Suprapubic skin (tissue), 4 donors: ENCODE measurements at places on chromosomes 7 and 10.
A peak's percentile ranks its signal among the peaks of the same experiment; 100 is the strongest.

- H3K36me3 ChIP-seq = peaks cover 19% of the 10 kb centered on the region
- H3K4me1 ChIP-seq = peaks cover 55% of the 10 kb centered on the region
- peak; percentile 73 for DNase-seq
- no peaks in the 10 kb centered on the region for H3K27me3 ChIP-seq
- H3K4me3 ChIP-seq = peak overlapping the region; percentile 96
These were observed 1.1 kb downstream of the MEPCE start for GRCh38 chr7:100430493-100431285.

DNA sequence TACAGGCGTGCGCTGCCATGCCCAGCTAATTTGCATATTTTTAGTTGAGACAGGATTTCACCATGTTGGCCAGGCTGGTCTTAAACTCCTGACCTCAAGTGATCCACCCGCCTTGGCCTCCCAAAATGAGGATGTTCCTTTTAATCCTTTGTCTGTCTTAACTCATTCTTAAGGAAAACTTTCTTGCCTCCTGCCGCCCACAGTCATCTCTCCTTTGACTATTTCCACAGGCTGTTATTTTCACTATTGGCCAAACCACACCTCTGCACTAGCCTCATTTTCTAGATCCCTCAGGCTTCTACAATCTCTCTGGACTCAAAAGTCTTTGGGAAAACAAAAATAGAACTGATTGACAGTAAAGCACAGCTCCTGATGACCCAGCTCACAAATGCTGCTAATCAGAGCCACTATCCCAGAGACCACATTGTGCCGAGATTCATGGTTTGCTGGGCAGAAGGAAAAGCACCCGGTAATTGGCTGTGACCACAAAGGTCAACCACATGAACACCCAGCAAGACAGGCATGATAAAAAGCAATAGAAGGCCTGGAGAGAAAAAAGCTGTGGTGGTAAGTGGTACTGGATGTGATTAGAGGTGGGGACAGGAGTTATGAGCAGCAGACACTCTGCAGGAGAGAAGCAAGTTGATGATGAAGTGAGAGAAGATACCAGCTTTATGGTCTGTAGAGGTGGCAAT lies 44.1 kb upstream of the ZNRF2 start:
- no peak overlapping the region for H3K4me3 ChIP-seq
- no peak for DNase-seq
- H3K27me3 ChIP-seq = no peaks in the 10 kb centered on the region
- H3K4me1 ChIP-seq = peaks cover 17% of the 10 kb centered on the region

- H3K27ac ChIP-seq = no peak overlapping the region
- no peaks in the 10 kb centered on the region for H3K36me3 ChIP-seq
- H3K27me3 ChIP-seq = no peaks in the 10 kb centered on the region
These were observed 17.8 kb upstream of the LCOR start for GRCh38 chr10:96814264-96814663.

DNA sequence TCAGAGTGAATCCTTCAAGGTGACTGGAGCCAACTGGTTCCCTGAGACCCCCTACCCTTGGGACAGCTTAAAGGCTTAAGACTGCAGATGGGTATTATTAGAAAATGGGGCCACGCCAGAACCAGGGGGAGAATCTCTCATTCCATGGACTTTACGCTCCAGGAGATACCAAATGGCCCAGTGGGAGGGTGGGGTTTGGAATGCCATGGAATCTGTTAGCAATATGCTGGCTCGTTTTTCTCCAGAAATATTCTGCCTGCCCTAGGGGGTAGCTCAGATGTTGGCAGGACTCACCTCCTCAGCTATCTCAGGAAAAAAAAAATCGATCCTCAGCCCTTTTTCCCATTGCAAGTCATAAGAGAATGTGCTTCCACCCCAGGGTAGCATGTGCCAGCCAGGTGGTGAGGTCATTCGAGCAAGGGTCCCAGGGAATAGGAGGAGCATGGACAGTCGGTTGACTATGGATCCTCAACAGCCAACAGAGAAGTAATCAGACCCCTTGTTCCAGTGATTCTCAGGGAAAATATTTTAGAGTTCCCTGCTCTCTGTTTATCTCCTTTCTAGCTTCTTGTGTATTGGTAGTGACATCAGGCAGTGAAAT lies 22.9 kb downstream of the SVIL start:
- no peak overlapping the region for H3K27ac ChIP-seq
- DNase-seq = no peak
- no peak overlapping the region for H3K4me3 ChIP-seq
- peaks cover 30% of the 10 kb centered on the region for H3K4me1 ChIP-seq
- no peaks in the 10 kb centered on the region for H3K36me3 ChIP-seq
- H3K27me3 ChIP-seq = no peaks in the 10 kb centered on the region

GRCh38 chr7:73887762-73888161 lies 26.8 kb downstream of the TMEM270 start:
- H3K27ac ChIP-seq = no peak overlapping the region
- no peaks in the 10 kb centered on the region for H3K27me3 ChIP-seq
- H3K36me3 ChIP-seq = no peaks in the 10 kb centered on the region
- DNase-seq = no peak

DNA sequence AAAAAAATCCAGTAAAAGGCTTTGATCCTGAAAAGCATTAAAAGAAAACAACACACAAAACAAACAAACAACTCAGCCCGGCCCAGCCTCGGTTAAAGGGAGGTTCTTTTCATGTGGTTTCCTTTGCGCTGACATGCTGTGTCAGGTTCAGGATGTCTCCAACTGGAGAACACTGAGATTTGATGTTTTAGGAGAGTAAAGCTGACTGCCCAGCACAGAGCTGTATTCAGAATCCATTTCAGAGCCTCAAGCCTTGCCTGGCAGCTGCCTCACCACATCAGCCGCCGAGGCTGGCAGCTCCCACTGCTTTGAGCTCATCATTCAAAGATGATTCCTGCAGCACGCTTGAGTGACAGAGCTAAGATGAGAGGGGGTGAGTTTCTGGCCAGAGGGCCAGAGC lies 205.8 kb upstream of the LYZL1 start:
- H3K27me3 ChIP-seq = no peaks in the 10 kb centered on the region
- H3K4me1 ChIP-seq = no peaks in the 10 kb centered on the region
- DNase-seq = no peak
- H3K27ac ChIP-seq = no peak overlapping the region
- no peaks in the 10 kb centered on the region for H3K36me3 ChIP-seq
- no peak overlapping the region for H3K4me3 ChIP-seq

DNA sequence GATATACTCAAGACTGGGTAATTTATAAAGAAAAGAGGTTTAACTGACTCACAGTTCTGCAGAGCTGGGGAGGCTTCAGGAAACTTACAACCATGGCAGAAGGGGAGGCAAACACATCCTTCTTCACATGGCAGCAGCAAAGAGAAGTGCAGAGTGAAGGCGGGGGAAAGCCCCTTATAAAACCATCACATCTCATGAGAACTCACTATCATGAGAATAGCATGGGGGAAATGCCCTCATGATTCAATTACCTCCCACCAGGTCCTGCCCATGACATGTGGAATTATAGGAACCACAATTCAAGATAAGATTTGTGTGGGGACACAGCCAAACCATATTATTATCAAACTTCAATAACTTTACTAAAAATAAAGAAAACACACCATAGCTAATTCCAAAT lies 30.4 kb upstream of the JAZF1 start:
- H3K36me3 ChIP-seq = no peaks in the 10 kb centered on the region
- no peaks in the 10 kb centered on the region for H3K4me1 ChIP-seq
- H3K4me3 ChIP-seq = no peak overlapping the region
- no peaks in the 10 kb centered on the region for H3K27me3 ChIP-seq
- no peak for DNase-seq

- DNase-seq = no peak
- H3K4me3 ChIP-seq = no peak overlapping the region
- no peaks in the 10 kb centered on the region for H3K4me1 ChIP-seq
- H3K27me3 ChIP-seq = no peaks in the 10 kb centered on the region
- no peaks in the 10 kb centered on the region for H3K36me3 ChIP-seq
These were observed 65.9 kb downstream of the FAM171A1 start for GRCh38 chr10:15305161-15305560.

DNA sequence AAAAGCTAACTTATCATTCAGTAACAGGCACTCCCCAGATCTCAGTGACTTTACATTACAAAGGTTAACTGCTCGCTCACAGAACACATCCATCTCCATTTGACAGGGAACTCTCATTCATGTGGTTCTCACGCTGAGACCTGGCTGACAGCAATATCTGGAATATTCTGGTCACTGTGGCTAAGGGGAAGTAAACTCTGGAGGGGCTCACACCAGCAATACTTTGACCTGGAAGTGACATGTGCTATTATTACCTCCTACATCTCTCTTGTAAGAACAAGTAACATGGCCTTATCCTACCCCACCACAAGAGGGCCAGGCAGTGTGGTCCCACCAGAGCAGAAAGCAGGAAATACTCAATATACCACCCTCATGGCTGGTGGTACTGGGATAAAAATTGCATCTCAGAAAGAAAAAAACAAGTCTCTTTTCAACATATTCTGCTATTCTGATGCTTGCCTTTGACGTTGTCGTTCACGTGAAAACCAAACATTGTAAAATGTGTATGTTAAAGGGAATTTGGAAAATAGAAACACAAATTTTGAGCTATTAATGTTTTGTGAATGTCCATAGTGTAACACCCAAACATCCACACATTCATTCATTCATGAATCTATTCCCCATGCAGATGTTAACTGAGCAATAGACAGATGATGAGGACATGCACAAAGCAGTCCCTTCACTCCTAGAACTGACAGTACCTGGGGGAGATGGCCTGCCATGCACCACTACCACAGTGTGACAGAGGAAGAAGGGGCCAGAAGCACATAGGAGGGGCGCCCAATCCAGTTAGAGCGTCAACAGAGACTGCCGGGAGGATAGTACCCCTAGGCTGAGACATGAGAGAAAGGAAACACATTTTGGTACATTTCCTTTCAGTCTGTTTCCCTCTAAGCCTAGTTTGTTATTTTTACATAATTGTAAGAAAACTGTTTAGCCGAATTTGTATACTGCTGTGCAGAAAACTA lies 166.0 kb upstream of the SP4 start:
- no peak overlapping the region for H3K4me3 ChIP-seq
- no peaks in the 10 kb centered on the region for H3K36me3 ChIP-seq
- no peak for DNase-seq
- H3K4me1 ChIP-seq = no peaks in the 10 kb centered on the region
- no peak overlapping the region for H3K27ac ChIP-seq
- H3K27me3 ChIP-seq = peaks cover 2% of the 10 kb centered on the region

- no peak overlapping the region for H3K4me3 ChIP-seq
- no peak for DNase-seq
- H3K27me3 ChIP-seq = no peaks in the 10 kb centered on the region
These were observed 182.8 kb downstream of the MAD1L1 start for GRCh38 chr7:2049782-2050510.

GRCh38 chr10:88254091-88254490 lies 329.0 kb downstream of the RNLS start:
- no peak overlapping the region for H3K4me3 ChIP-seq
- DNase-seq = no peak
- H3K4me1 ChIP-seq = peaks cover 3% of the 10 kb centered on the region

- no peak overlapping the region for H3K27ac ChIP-seq
- no peak for DNase-seq
- no peaks in the 10 kb centered on the region for H3K27me3 ChIP-seq
- no peak overlapping the region for H3K4me3 ChIP-seq
These were observed 39.5 kb downstream of the LRMDA start for GRCh38 chr10:75470901-75471300.

DNA sequence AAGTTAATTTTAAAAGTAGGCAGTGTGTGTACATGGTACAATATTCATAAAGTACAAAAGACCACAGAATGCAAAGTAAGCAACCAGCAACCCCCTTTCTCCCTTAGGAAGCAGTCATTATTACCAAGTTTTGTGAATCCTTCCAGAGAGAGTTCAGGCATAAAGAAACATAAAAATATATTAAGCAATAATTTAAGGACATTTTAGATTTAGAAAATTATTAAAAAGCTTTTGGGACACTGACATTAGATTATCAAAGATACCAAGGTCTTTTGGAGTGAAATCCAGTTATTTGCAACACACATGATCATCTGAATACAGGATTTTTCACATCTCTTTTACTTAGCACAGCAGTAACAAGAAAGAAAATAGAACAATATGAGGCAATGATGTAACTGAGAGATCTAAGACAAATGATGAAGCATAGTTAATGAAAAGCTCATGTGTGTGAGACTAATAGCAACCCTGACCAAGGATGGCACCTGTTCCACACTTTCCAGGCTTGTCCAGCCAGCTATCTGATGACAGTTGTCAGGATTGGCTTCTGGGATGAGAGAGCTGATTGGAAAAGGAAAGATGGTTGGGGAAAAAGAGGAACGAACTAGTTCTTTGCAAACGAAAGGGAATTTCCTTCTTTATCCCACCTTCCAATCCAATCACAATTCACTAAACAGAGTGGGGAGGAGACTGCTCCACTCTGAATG lies 115.5 kb upstream of the LAMB4 start:
- no peaks in the 10 kb centered on the region for H3K4me1 ChIP-seq
- DNase-seq = no peak
- H3K27me3 ChIP-seq = no peaks in the 10 kb centered on the region
- H3K27ac ChIP-seq = no peak overlapping the region
- no peaks in the 10 kb centered on the region for H3K36me3 ChIP-seq

DNA sequence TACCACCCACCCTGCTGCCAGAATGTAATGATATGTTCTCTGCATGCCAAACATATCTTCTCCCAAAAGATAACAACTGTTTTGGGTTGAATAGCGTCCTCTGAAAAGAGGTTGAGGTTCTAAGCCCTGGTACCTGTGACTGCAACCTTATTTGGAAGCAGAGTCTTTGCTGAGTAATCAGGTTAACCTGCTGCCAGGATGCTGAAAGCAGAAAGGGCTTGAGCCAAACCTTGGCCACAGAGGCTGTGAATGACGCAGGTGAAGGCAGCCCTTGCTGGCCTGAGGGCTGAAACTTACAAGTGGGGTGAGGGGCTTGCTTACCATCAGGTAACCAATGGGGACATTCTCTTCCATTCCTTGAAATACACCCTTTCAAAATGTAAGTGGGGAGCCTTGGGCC lies 151.8 kb upstream of the RHEB start:
- H3K27me3 ChIP-seq = no peaks in the 10 kb centered on the region
- H3K4me3 ChIP-seq = no peak overlapping the region
- no peak overlapping the region for H3K27ac ChIP-seq

DNA sequence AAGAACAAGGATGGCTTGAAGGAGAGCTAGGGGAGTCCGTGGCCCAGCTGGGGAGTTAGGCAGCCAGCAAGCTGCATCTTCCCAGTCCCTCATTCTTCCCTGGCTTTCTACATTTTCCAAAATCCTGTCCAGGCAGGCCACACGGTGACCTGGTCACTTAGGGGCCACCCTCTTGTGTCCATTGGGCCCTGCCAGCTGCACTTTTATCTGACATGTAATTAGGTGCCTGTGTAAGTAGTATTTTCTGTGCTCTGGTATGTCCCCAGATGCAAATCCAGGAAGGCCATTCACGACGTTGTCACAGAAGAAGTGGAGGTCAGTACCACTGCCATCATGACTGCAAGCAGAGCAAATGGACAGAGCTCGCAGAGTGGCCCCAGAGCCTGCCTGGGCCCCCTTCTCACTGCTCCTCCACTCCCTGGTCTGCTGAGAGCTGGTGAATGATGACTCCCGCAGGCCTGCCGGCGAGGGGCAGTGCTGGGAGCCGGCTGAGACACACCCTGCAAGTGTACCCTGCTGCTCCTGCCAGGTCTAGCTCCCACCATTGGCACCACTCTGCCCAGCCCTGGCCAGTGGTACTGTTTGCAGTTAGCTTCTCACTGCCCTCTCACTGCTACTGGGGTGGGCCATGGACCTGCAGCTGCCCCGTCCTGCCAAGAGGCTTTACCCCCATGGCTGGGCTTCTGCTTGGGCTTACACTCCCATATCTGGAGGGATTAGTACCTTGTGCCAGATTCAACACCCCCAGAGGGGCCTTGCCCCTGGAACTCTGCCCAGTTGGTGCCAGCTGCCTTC lies 98.2 kb downstream of the GLRX3 start:
- H3K27me3 ChIP-seq = no peaks in the 10 kb centered on the region
- no peak overlapping the region for H3K27ac ChIP-seq
- H3K4me1 ChIP-seq = no peaks in the 10 kb centered on the region
